ENCODE measurements at places on chromosomes 6 and 20. TPM values are rescaled to one million over a fixed set of nuclear protein-coding genes. Genes with fewer than 3 reads are reported as not detected.

Gene WTAP
- total RNA-seq, result 103 TPM

Gene CDH4
- 0.25 TPM for total RNA-seq

Gene DACT2
- 0.98 TPM for total RNA-seq

Gene HMGCLL1
- total RNA-seq, result not detected

Gene PSMB9
- total RNA-seq, result 11.5 TPM

Gene SPATA25
- total RNA-seq, result 2.1 TPM

Gene PGC
- total RNA-seq, result not detected

Gene FOXP4
- total RNA-seq, result 2.9 TPM

Gene TMEM170B
- total RNA-seq, result 1.4 TPM

Gene OPN5
- total RNA-seq, result not detected

Gene BTBD3
- 23.6 TPM for total RNA-seq

Gene RALGAPA2
- total RNA-seq, result 10.8 TPM

Gene LRRN4
- not detected for total RNA-seq

Gene EYA2
- 1.6 TPM for total RNA-seq

Gene LY86
- total RNA-seq, result not detected

Gene EPB41L1
- total RNA-seq, result 13.5 TPM

Gene RBM12
- 65.4 TPM for total RNA-seq

Gene TSHZ2
- total RNA-seq, result 6.9 TPM

Gene ADGRB3
- 1.4 TPM for total RNA-seq

Gene SLPI
- total RNA-seq, result 0.63 TPM

Gene BPIFB2
- total RNA-seq, result not detected

Gene MUC22
- not detected for total RNA-seq

Gene CNR1
- total RNA-seq, result not detected

Gene HLA-G
- total RNA-seq, result not detected

Gene CCN6
- not detected for total RNA-seq

Gene PTPRT
- total RNA-seq, result not detected

Gene CNBD2
- total RNA-seq, result 2.2 TPM

Gene PHF1
- 20.9 TPM for total RNA-seq

Gene SNPH
- total RNA-seq, result 7.7 TPM

Gene EBF4
- 0.09 TPM for total RNA-seq

Gene HDGFL1
- total RNA-seq, result not detected

Gene LHFPL5
- total RNA-seq, result not detected

Gene KCNS1
- not detected for total RNA-seq

Gene GJA1
- 251 TPM for total RNA-seq

Gene ARHGAP40
- total RNA-seq, result not detected

Gene TOX2
- total RNA-seq, result 5.2 TPM

Gene GPR63
- 0.27 TPM for total RNA-seq

Gene ZFAND3
- total RNA-seq, result 31.3 TPM

Gene CAP2
- 6.5 TPM for total RNA-seq

Gene TAGAP
- not detected for total RNA-seq

Gene RAB32
- total RNA-seq, result 20.8 TPM

Gene EYA4
- 5.7 TPM for total RNA-seq

Gene VSX1
- not detected for total RNA-seq

Gene RNF39
- total RNA-seq, result not detected

Gene PI3
- not detected for total RNA-seq

Gene MCCD1
- total RNA-seq, result not detected

Gene FNDC1
- total RNA-seq, result 0.16 TPM

Gene MBOAT1
- 5.0 TPM for total RNA-seq

Gene RNASET2
- total RNA-seq, result 59.7 TPM

Gene BPHL
- 14.8 TPM for total RNA-seq

Gene MROH8
- 0.49 TPM for total RNA-seq

Gene MATN4
- total RNA-seq, result not detected

Gene APCDD1L
- 1.6 TPM for total RNA-seq

Gene ADGRG6
- 1.7 TPM for total RNA-seq

Gene DDO
- total RNA-seq, result 2.3 TPM

Gene MYL9
- 50.0 TPM for total RNA-seq

Gene CTCFL
- total RNA-seq, result not detected

Gene KCNK16
- not detected for total RNA-seq

All from fibroblast of the aortic adventitia (primary cell).